ENCODE measurements at places on chromosomes 5 and 9.

GRCh38 chr5:64161420-64161819, 4.2 kb upstream of the RNF180 start:
- no peak for DNase-seq

DNA sequence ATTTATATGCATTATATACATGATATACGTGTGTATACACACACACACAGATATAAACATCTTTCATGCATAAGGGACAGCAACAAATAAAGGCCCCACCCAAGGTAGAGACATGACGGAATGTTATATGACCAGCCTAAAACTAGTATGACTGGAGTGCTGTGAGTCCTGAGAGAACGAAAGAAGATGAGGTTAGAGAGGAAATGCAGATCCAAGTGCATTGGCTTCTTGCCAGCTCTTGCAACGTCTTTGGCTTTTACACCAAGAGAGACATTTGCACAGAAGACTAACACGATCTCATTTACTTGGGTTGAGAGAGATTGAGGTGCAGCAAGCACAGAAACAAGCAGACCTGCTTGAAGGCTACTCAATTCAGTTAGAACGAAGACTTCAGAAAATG, 23.0 kb downstream of the CDH10 start:
- no peak for DNase-seq

GRCh38 chr5:146706321-146706972, 172.1 kb downstream of the PPP2R2B start:
- no peak for DNase-seq

- DNase-seq = no peak
Observed at GRCh38 chr9:37200433-37201005, 80.1 kb downstream of the ZCCHC7 start.

- DNase-seq = no peak
Observed at GRCh38 chr5:72012906-72013305, 94.4 kb upstream of the MAP1B start.

DNA sequence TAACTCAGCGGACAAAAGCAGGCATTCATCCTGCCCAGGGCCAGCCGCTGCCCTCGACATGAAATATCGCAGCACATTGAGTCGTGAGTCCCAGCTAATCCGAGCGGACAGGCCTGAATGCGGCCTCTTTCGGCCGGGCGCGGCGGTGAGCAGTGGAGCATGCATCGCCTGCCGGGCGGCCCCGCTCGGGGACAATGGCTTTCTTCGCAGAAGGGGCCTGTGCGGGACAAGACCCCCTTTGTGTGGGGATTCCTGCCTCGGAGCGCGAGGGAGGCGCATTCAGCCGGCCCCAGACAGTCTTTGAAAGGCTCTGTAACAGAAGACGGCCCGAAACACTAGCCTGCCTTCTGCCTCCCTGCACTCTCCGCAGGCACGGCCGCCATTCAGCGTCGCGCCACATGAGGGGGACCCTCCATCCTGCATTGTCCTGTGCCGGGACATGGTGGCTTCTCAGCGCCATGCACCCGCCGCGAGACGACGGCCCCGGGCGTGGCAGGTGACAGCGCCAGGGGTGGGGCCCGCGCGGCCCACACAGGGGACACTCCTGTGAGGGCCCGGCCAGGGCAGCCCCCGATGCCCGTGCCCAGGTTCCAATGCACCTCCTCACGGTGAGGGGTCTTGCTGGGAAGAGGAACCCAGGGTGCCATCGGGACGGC, 52.0 kb downstream of the EXD3 start:
- no peak for DNase-seq

GRCh38 chr5:160959804-160960203, 107.8 kb upstream of the ATP10B start:
- no peak for DNase-seq

DNA sequence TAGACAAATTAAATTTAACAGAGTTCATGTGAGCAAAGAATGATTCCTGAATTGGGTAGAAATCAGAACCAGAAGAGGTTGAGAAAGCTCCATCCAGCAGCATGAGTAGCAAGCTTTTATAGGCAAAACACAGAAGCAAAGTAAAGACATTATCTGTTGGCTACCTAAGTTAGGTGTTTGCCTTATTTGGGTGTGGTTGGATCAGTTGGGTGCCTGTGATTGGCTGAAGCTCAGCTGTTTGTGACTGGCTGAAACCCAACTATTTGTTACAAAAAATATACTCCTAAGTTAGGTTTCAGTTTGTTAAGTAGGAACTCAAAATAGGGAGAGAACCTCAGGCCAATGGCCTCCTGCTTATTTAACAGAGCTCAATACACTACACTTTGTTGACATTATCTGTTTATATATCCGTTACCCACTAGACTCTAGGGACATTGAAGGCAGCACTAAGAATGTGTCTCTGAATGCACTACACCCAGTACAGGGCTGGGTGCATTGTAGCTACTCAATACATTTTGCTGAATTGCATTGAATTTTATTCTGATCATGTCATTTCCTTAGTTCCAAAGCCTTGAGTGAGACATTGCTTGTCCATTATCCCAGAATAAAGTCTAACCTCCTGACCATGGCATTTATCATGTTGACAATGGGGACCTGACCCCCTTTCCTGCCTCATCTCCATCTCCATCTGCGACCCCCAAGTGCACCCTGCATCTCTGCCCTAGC, 98.7 kb downstream of the CCDC192 start:
- no peak for DNase-seq

- no peak for DNase-seq
Observed at GRCh38 chr5:19534751-19535150, 453.2 kb downstream of the CDH18 start.

DNA sequence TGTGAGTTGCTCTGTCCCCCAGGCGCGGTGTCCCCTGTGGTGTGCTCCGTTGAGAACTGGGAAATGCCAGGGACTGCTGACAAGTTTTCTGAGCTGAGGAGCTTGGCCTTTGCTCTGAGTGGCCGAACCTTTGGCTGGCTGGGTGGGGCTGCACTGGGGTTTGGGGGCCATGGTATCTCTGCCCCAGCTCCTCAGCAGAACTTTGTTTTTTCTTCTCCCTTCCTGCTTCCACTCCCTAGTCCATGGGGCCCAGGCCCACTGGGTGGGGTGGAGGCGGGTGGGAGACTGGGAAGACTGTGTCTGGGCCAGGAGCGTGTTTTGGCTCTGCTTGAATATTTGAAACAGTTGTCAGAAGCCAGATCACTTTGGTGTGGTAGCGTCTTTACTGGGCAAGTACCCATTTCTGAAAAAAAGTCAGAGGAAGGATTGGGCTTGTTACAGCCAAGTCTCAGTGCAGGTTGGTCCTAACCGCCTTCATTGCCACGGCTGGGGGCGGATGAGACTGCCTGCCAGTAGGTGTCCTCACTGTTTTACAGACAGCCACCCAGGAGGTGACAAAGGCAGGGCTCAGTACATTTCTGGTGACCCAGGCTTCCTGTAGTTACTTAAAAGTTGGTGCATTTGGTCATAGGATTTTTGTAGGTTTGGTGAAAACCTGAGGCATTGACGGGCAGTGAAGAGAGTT, 92.7 kb downstream of the DAB2IP start:
- DNase-seq = peak; percentile 80

DNA sequence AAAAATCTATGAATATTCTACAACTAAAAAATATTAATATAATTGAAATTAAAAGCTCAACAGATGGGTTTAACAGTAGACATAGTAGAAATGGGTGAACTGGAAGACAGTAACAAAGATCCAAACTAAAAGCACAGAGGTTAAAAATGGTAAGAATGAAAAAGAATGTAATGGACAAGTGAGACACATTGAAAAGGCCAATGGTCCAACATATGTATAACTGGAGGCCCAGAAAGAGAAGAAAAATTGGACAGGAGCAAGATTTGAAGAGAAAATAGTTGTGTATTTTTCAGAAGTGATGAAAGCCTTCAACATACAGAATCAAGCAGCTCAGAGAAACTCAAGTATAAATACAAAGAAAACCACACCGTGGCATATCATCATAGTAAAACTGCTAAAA, 58.6 kb downstream of the PCDHGC5 start:
- no peak for DNase-seq

DNA sequence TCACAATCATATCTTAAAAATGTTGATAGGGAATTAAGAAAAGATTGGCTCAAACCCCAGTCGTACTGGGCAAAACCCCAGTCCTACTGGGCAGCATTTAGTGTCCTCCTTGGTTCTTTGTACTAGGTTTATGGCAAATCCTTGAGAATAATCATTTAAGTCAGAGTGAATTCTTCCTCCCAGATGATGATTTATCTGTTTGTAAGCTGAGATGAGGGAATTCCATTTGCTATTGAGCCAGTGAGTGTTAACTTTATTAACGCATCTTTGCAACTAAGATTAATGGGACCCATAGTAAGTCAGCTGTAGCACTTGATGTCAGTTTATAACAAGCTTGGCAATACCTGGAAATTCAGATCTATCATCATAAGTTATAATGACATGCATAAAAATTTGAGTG, 821.8 kb upstream of the DMAC1 start:
- no peak for DNase-seq

- no peak for DNase-seq
Observed at GRCh38 chr9:98107926-98108325, 11.1 kb downstream of the TRIM14 start.

All from GM13977 (cell line).